ENCODE measurements at places on chromosomes 2 and 18. TPM values are rescaled to one million over a fixed set of nuclear protein-coding genes. Genes with fewer than 3 reads are reported as not detected.

The PAIP2B gene
- 20.1 TPM for total RNA-seq

- no peak overlapping the region for H3K27ac ChIP-seq
- H3K4me3 ChIP-seq: no peak overlapping the region
- H3K36me3 ChIP-seq: no peaks in the 10 kb centered on the region
- H3K4me1 ChIP-seq: no peaks in the 10 kb centered on the region
- no peaks in the 10 kb centered on the region for H3K27me3 ChIP-seq
Observed at GRCh38 chr2:239147376-239147775, 253.4 kb downstream of the HDAC4 start.

GRCh38 chr2:36717603-36718266 lies 21.2 kb downstream of the VIT start:
- no peak overlapping the region for H3K4me3 ChIP-seq
- H3K27ac ChIP-seq: no peak overlapping the region
- H3K27me3 ChIP-seq: no peaks in the 10 kb centered on the region

The AQP12A gene
- total RNA-seq: not detected

DNA sequence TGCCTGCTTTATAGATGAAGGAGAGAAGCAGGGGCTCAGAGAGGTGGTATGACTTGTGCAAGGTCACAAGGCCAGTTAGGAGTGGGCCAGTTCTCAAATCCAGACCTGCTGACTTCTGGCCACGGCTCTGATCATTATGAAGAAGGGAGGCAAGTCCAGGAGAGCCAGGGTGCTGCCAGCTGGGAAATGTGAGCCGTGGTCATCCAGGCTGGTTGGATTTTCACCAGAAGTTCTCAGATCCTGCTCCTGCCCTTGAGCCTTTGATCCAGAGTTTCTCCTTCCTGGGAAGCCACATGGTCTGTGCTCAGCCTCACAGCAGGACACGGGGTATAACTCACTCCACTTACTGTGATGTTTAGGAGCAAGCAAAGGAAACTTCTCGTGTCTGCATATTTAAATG lies 239.9 kb downstream of the KLHL29 start:
- DNase-seq: no peak
- no peaks in the 10 kb centered on the region for H3K27me3 ChIP-seq

DNA sequence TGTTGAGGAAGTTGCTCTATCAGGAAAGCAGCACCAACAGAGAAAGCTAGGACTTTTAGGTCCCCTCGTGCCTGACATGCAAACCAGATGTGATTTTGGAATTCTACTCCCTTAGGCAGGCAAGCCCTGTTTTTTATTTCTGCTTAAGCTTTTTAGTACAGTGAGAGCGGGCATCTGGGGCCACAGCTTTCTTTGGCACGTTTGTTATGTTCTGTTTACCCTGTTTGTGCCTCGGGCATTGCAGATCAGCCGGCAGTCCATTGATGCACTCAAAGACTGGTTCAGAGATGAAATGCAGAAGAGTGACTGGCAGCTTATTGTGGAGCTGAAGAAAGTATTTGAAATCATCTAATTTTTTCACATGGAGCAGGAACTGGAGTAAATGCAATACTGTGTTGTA lies 61.9 kb downstream of the EIF5B start:
- H3K4me3 ChIP-seq: no peak overlapping the region
- DNase-seq: no peak
- H3K27ac ChIP-seq: no peak overlapping the region
- no peaks in the 10 kb centered on the region for H3K4me1 ChIP-seq
- no peaks in the 10 kb centered on the region for H3K27me3 ChIP-seq

GRCh38 chr2:75556679-75557366 lies 3.9 kb downstream of the EVA1A start:
- no peaks in the 10 kb centered on the region for H3K27me3 ChIP-seq
- no peak overlapping the region for H3K27ac ChIP-seq
- no peaks in the 10 kb centered on the region for H3K36me3 ChIP-seq
- DNase-seq: no peak

The MRPL19 gene
- total RNA-seq: 38.5 TPM

GRCh38 chr2:37890893-37891495 lies 34.1 kb upstream of the RMDN2 start:
- H3K36me3 ChIP-seq: no peaks in the 10 kb centered on the region
- H3K27me3 ChIP-seq: no peaks in the 10 kb centered on the region
- DNase-seq: peak; percentile 64
- peaks cover 6% of the 10 kb centered on the region for H3K4me1 ChIP-seq
